ENCODE measurements at places on chromosomes 3 and 15.

DNA sequence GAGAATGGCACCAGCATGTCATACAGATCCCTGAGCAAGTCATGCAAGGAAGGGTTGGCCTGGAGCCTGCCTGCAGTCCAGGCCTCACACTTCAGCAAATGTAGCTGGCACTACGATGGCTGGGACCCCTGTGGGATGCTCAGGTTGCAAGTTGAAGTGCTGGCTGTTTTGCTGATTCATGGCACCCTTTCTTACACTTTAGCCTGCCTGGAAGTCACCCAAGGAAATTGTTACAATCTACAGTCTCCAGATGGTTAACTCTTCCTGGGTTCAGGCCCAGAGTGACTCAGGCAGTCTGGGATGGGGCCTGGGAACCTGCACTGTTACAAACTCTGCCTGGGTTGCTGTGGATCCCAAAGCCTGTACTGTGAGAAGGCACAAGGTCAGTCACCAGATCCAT is 91.0 kb upstream of the SLC6A11 start:
- peak; percentile 31 for DNase-seq

- no peak for DNase-seq
Observed at GRCh38 chr3:196227121-196227561, 10.8 kb downstream of the SLC51A start.

- DNase-seq, result no peak
Observed at GRCh38 chr3:39261726-39262125, 18.1 kb downstream of the CX3CR1 start.

GRCh38 chr3:150775001-150775599 is 12.1 kb upstream of the SIAH2 start:
- DNase-seq, result peak; percentile 75

DNA sequence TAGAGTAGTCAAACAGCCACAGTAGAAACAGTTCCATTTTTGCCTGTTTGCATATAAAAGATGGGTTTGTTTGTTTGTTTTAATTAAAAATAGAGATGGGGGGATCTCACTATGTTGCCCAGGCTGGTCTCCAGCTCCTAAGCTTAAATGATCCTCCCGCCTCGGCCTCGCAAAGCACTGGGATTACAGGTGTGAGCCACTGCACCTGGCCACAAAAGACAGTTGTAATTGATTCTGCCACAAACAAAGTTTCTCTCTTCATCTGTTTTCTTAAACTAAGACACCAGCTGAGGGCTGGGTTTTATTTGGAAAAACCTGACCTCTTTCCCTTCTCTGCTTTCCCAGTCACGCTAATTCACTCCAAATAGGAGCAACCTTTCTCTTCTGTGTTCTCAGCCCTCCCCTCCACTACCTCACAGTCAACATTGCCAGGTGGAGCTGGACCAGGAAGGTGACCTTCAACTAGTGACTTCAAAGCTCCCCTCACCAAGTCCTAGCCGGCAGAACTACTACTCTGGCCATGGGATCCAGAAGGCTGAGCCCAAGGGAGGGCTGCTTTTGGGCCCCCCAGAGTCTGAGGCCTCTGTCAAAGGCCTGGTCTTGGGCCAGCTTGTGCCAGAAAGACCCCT is 1.5 kb upstream of the IDH2 start:
- no peak for DNase-seq

GRCh38 chr15:83837945-83838571 is 184.1 kb downstream of the ADAMTSL3 start:
- DNase-seq, result peak; percentile 44

DNA sequence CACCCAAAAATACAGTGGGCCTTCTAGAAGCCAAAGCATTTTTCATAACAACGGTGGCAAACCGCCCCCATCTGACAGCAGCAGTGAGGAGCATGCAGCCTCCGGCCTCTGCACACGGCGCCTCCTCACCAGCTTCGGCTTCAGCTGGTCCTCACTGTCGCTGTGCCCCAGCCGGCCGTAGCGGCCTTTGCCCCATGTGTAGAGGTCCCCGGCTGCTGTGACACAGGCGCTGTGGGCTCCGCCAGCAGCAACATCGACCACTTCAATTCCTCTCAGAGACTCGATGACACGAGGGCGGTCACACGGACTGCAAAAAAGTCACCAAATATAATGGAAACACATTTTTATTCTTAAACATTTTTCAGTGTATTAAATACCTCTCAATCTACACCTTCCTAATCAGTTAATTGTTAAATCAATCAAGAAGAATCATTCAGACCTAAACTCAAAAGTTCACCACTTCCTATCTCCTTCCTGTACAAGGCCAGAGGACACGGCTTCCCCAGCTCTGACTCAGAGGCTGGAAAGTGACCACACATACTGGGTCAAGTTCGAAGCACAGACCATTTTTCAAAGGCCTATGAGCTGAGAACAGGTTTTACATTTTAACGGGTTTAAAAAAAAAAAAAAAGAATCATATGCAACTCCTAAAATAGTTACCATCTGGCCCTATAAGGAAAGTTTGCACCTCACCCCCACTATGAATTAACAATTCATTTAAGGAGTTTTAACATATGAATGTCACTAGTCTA is 33.6 kb upstream of the OCA2 start:
- DNase-seq, result peak; percentile 72

GRCh38 chr3:47056705-47057104 is 77.2 kb downstream of the NBEAL2 start:
- DNase-seq, result no peak

DNA sequence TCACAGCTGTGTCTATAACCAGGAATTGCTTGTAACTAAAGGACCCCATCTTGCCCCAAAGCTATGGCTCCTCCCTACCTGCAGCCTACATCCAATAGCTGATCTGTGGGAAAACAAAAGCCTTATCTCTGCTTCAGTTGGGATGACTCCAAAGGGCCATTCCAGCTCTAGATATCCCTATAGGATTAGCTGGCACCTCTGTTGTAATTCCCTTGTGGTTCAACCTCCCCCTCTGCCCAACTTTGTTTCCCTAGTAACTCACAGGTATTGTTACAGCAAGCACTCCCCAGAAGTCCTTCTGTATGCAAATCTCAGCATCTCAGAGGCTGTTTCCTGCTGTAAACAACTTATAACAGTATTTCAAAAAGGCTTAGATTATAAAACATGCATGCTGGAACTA is 478.6 kb downstream of the AGBL1 start:
- no peak for DNase-seq

GRCh38 chr3:150220799-150221198 is 187.3 kb upstream of the TSC22D2 start:
- DNase-seq, result no peak

- peak; percentile 33 for DNase-seq
Observed at GRCh38 chr3:64361962-64362735, 136.9 kb upstream of the PRICKLE2 start.

DNA sequence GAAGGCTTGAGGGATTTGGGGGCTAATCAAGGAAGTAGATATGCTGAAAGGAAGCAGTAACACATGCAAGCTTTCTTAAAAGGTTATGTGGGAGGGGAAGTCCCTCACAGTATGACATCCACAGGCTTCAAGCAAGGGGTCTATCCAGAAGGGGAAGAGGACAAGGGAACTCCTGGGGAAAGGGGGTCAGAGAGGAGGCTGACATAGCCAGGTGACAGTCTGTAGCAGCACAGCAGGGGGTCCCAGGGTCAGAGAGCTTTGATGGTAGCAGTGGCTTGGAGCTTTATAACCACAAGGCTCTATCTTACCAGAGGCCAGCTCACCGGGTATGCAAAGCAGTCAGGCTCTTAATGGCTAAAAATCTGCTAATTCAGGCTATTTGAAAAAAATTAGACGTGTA is 150.6 kb upstream of the NSMCE3 start:
- no peak for DNase-seq

- no peak for DNase-seq
Observed at GRCh38 chr3:196332168-196332567, 6.0 kb downstream of the TM4SF19 start.

- DNase-seq, result no peak
Observed at GRCh38 chr3:190387578-190388213, at the start of gene CLDN16. TSS of gene CLDN16 (plus strand) at chr3:190388163. CDS start at chr3:190388330, 167 bp downstream.

GRCh38 chr3:192799721-192800120 is 72.4 kb upstream of the FGF12 start:
- DNase-seq, result no peak

GRCh38 chr3:145190138-145190537 is 970.8 kb downstream of the PLOD2 start:
- DNase-seq, result no peak

DNA sequence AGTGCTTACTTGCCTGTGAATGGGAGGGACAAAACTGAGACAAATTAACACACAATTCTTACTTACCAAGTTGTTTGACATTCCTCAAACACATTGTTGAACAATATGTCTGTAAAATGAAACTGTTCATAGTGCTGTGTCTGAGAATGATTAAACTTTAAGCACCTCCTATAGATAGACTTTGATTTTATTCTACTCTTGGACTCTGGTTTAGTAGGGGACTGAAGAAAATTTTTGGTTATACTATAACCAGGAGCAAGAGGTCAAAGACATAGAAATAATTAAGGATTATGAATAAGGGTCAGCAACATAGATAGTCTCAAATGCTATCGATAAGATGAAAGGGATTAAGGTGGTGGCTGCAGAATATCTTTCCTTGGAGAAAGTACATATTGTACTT is 7.9 kb upstream of the MTFMT start:
- DNase-seq, result no peak

DNA sequence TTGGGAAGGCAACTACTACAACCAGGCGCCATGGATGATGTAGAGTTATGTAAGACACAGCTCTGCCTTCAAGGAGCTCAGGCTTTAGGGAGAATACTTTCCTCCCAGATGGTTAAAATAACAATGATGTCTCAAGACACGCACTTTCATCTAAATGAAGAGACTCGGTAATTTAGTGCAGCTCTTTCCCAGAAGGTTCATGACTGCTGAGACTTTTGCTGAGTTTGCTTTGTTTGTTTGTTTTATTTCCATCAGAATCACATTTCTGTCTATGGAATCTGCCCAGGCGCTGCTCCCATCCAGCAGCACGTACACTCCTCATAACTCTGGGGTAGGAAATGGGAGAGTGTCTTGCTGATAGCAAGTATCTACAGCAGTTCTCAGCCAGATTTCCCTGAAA is 33.9 kb upstream of the MEX3B start:
- no peak for DNase-seq

DNA sequence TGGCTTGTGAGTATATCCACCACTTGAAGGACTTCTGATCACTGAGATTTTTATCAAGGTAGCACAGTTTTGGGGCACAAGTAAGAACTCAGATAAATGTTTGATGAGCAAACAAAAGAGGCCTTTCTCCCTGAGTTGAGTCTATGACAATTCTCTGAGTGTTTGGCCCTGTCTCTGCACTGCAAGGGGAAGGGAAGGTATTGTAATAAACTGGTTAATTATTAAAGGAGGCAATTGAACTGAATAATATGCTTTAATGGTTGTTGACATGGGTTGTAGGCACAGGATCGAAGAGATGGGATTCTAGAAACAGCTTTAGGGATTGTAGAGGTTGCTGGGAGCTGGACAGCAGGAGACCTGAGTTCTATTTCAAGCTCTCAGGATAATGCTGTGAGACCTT is 95.0 kb upstream of the MRPL3 start:
- no peak for DNase-seq

- DNase-seq, result no peak
Observed at GRCh38 chr15:88838667-88839066, 35.4 kb downstream of the ACAN start.

Data from fibroblast of mammary gland (primary cell).